Progenitor cell of endocrine pancreas (in vitro differentiated cells): ENCODE measurements at places on chromosomes 11 and 22.
A peak's percentile ranks its signal among the peaks of the same experiment; 100 is the strongest.

- no peak for DNase-seq
These were observed 175.1 kb downstream of the SWAP70 start for GRCh38 chr11:9838961-9839360.

GRCh38 chr22:49302530-49302929 lies 525.1 kb downstream of the BRD1 start:
- DNase-seq = no peak

GRCh38 chr11:112837162-112837826 lies 123.9 kb upstream of the NCAM1 start:
- DNase-seq = no peak

- no peak for DNase-seq
These were observed 29.0 kb downstream of the WNT11 start for GRCh38 chr11:76177250-76177686.

- DNase-seq = no peak
These were observed 171.7 kb downstream of the TTC28 start for GRCh38 chr22:28507896-28508295.

- no peak for DNase-seq
These were observed 6.9 kb downstream of the OLFML1 start for GRCh38 chr11:7492253-7492652.

GRCh38 chr11:67420147-67420645 lies 4.7 kb downstream of the CARNS1 start:
- no peak for DNase-seq

DNA sequence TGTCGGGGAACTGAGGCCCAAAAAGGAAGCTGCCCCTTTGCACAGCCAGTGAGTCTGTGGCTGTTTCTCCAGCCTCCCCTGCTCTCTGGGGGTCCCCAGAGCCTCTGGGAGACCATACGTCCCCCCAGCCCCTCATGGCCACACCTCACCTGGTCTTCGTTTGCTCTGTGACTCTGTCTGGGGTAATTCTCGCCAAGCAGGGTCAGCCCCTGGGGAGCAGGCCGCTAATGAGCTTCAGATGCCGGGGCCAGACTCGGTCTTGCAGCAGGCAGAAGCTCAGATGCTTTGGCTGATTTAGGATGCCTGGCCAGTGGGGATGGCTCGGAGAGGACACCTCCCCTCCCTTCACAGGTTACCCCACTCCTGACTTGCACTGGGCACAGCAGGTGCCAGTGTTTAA lies 24.1 kb upstream of the WNT11 start:
- DNase-seq = no peak

DNA sequence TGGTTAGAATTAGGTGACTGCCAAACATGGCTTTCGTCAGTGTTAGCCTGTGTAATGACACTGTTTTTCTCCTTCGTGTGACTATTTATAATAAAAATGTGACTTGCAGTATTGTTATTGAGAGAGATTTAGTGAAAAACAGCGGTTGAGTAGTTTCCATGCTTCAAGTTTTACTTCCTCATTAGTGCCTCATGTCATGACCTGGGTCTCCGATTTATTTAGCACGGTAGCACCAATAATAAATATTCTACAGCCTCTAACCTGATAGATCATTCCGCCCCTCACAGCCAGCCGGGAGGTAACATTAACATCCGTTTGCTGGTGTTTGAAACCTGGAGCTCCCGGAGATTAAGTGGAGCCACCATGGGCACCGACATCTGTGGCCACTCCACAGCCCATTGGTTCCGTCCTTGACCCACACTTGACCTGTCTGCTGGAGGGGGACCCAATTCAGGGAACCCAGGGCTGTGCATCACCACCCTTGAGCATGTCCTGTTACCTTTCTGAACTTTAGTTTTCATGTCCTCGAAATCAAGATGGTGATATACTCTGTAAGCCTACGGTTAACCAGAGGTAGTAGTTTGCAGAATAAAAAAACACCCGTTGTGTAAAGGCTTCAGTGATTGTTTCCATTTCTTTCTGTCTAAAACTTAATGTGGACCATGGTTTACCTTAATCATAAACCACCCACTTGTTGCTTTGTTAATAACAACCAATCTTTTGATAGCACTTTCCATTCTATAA lies 104.1 kb downstream of the ATXN10 start:
- no peak for DNase-seq

GRCh38 chr11:102220728-102221467 lies 96.4 kb upstream of the BIRC3 start:
- no peak for DNase-seq

DNA sequence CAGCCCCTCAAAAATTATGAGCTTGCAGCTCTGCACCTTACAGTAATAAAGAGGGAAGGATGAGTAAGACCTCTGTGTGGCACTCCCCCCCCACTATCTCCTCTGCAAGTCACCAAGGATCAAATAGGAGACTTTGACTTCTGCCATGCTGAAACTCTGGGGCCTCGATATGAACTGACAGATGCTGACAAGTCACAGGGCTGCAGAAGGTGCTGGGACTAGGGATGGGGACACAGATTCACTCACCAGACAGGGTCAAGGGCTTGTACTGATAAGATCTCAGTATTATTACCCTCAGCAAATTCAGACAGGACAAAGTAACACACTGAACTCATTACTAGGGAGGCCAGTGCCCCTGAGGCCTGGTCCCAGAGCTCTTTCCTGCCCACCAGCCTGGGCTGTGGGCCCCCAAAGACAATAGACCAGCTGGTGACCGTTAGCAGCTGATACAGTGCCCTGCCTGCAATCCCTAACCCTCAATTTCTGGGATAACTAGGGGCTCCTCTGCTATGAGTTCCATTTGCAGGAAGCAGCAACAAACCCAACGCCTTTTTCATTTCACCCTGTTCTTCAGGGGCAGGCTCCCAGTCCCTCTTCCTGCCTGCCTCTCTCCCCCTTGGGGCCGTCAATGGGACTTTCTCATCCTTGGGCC lies 20.1 kb downstream of the TMPRSS13 start:
- no peak for DNase-seq

DNA sequence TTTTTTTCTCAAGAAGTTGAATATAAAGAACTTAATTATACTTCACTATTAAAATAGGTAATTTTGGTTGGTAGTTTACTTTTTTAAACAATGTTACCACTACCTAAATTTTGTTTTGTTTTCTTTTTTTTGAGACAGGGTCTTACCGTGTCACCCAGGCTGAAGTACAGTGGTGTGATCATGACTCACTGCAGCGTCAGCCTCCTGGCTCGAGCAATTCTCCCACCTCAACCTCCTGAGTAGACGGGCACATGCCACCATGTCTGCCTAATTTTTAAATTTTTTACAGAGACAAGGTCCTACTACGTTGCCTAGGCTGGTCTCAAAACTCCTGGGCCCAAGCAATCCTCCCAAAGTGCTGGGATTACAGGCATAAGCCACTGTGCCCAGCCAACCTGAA lies 17.6 kb downstream of the SPCS2 start:
- no peak for DNase-seq

DNA sequence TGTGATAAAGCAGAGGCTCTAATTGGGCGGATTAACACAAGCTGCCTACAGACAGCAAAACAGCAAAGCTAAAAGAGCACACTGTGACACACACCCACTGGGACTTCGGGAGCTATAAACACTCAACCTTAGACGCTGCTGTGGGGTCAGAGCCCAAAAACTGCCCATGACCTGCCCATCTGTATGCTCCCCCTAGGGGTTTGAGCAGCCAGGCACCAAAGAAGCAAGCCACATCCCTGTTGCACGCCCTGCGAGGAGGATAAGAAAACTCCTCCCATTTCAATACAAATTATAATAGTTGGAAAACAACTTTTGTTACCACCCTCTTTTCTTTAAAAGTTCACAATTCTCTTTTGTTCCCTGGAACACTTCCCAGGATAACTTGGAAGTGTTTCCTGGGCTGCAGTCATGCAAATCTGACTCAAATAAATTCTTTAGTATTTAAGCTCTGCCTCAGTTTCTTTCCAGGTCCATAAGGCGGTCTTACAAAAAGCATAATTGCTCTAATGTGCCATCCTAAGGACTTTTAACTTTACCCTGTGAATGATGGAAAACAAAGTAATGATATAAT lies 86.4 kb downstream of the DLG2 start:
- no peak for DNase-seq

- no peak for DNase-seq
These were observed 803 bp upstream of the IFT27 start for GRCh38 chr22:36776722-36777121.

DNA sequence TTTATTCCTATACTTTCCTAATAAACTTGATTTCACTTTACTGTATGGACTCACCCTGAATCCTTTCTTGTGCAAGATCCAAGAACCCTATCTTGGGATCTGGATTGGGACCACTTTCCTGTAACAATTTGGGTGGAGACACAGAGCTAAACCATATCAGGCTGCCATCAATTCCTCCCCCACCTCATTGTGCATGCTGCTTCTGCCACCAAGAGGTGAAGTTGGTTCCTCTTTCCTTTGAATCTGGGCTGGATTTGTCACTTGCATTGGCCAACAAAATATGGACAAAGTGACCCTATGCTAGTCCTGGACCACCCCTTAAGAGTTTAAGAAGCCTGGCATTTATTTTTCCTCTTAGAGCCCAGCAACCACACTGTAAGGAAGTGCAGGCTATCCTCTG lies 39.4 kb upstream of the CEP295 start:
- DNase-seq = no peak

DNA sequence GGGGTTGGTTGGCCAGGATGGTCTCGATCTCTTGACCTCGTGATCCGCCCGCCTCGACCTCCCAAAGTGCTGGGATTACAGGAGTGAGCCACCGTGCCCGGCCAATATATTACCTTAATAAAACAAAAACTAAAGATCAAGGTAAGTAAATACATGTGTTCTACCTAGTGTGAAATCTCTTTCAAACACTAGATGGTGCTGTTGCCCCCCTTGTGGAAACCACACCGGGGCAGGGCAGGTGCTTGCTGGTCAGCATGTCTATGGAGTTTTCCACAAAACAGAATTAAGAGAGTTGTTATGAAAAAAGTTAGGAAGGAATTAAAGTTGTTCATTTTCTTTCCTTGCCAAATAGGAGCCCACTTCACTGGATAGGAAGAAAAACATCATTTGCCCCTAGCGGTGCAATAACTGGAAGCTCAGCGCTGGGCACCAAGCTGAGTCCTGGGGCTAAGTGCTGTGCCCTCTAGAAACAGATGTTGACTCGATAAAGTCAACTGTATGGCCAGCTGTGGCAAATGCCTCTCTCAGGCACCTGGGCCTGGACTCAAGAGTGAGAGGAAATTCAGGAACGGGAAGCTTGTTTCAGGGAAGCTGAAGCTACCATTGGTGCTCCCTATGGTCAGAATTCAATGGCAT lies 6.3 kb upstream of the KCNJ5 start:
- DNase-seq = peak; percentile 56

DNA sequence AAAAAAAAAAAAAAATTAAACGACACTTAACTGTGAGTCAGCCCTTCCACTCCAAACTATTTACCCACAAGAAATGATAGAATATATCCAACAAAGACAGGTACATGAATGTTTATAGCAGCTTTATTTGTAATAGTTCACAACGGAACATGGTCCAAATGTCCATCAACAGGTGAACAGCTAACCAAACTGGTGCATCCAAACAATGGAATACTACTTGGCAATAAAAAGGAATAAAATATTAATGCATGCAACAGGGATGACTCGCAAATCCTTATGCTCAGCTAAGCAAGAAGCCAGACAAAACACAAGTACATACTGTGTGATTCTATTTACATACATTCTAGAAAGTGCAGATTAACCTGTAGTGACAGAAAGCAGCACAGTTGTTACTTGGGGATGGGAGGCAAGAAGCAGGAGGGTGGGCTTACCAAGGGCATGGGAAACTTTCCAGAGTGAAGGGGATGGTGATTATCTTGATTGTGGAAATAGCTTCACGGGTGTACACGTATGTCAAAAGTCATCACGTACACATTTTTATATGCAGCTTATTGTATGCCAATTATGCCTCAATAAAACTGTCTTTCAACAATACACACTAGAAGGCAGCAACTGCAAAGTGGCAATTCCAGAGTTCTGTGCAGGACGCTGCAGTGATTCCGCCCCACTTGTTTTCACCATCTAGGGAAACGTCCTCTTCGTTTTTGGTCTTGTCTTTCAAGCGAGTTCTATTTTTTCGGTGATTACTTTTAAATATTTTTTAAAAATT lies 6.7 kb upstream of the SF1 start:
- DNase-seq = no peak

DNA sequence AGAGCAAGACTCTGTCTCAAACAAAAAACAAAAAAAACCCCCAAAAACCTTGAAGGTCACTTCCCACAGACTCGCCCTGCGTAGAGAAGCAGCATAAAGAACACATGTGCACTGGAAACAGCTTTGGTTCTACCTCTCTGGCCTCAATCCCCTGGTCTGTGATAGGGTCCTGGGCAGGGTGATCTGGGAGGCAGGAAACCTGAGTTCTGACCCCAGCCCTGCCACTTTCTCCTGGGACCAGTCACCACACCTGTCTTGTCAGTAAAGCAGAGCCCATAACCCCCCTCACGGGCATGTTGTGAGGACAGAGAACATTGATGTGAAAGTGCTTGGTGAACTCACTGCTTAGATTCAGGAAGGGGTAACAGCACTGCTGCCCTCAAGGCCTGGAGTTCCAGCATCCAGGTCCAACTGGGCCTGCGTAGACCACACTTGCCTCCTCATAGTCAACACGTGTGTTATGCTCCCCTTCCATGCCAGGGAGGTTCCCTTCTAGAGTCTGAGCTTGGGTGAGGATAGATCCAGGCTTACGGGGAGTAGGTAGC lies 11.4 kb downstream of the UCP2 start:
- DNase-seq = no peak

- DNase-seq = no peak
These were observed 17.3 kb downstream of the TRAF6 start for GRCh38 chr11:36492724-36493304.

DNA sequence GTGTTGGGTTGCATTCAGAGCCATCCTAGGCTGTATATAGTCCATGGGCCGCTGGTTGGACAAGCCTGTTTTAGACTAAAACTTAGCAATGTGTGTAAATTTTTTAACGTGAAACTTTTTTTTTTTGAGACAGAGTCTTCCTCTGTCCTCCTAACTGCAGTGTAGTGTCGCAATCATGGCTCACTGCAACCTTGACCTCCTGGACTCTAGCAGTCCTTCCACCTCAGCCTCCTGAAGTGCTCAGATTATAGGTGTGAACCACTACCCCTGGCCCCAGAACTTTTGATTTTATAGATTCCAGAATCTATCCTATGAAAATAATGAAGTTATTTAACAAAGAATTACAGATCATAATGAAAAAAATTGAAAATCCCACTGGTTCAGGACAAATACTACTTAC lies 29.9 kb upstream of the PANX2 start:
- DNase-seq = no peak

GRCh38 chr11:82529936-82530335 lies 203.7 kb downstream of the FAM181B start:
- DNase-seq = no peak
